ENCODE measurements at places on chromosomes 11 and 22. TPM values are rescaled to one million over a fixed set of nuclear protein-coding genes. Genes with fewer than 3 reads are reported as not detected.

Gene C11orf21
- total RNA-seq: 0.16 TPM

Gene GNAZ
- 2.9 TPM for total RNA-seq

Gene SLC22A8
- not detected for total RNA-seq

Gene GGT1
- total RNA-seq: 1.9 TPM

Gene CATSPERZ
- not detected for total RNA-seq

Gene OMP
- not detected for total RNA-seq

Gene RAG2
- not detected for total RNA-seq

Gene NXF1
- 97.5 TPM for total RNA-seq

Gene PGA5
- total RNA-seq: not detected

DNA sequence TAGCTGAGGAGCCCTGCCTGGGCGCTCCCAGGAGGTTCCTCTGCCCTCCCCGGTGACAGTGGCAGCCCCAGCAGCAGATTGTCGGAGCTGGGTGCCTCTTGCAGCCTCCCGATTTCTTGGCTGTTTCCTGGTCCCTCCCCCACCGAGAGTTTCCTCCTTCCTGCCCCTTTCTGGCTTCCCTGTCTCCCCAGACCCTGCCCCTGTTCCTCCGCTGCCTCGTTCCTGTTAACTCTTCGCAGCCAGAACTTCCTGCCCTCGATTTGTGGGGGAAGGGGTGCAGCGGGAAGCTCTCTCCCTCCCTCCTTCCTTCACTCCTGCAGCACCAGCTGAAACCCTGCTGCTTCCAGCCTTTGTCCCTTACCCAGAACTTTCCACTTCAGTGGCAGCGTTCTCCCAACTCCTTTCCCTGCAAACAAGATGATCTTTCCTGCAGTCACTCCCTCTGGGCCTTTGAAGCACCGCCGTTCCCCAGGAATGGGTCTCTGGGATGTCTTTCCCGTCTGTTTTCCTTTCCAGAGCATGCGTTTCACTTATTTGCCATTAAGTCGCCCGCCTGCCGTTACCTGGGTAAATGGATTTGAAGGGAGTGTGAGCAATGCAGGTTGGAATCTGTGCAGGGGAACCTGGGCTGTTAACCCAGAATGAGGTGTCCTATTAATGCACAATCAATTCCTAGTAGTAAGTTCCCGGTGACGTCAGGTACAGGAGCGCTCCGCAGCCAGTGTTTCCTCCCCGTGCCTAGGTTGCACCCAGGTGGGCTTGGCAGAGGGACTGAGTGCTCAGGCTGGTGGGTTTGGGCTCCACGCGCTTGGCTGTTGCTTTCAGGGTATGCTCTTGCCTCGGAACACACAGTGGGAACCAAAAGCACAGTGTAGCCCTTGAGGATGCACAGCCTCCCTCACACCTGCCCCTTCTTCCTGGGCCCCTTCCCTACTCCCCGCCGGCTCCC is 4.3 kb downstream of the GRK2 start:
- no peaks in the 10 kb centered on the region for H3K36me3 ChIP-seq
- peak overlapping the region; percentile 49 for H3K4me3 ChIP-seq
- no peak for DNase-seq
- H3K27me3 ChIP-seq: no peaks in the 10 kb centered on the region
- peaks cover 65% of the 10 kb centered on the region for H3K4me1 ChIP-seq

DNA sequence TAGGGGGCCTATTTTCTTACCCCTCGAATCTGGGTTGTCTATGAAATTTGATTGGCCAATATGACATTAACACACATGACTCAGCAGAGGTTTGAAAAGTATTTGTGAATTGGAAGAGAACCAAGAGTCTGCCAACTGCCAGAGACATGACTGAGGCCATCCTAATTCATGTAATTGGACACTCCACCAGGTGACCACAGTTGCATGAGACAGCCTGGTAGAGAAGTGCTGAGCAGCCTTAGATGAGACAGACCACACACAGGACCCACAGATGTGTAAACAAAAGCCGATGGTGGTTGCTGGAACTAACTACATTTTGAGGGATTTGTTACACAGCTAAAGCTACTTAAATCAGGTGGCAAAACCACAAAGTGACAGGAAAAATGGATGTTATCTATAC is 855 bp upstream of the MS4A5 start:
- H3K4me3 ChIP-seq: no peak overlapping the region
- H3K36me3 ChIP-seq: no peaks in the 10 kb centered on the region
- H3K27ac ChIP-seq: no peak overlapping the region

DNA sequence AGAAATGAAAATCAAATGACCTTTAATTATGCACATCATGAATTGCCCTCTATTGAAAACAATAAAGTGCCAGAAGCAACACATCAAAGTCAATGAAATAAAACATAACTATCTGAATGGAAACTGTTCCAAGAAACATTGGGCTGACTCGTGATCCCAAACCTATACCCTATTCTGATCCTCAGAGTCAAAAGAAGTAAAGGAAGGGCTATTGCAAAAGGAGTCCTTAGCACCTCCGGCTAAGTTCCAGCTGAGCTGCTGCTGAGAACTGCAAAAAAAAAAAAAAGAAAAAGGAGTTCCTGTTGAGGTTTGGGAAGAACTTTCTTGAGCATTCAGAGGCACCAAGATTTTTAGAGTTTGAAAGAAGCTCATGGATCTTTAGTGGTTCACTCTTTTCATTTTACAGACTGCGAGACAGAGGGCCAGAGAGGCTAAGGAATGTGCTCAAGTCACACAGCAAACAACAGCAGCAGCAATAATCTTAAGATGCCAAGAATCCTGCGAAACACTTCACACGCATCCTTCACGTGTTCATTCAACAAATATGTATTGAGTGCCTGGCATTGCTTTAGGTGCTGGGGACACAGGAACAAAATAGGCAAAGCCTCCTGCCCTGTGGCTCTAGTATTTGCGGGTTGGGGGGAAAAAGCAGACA is 841 bp upstream of the TMPRSS13 start:
- H3K4me3 ChIP-seq: no peak overlapping the region
- no peak overlapping the region for H3K27ac ChIP-seq
- no peaks in the 10 kb centered on the region for H3K4me1 ChIP-seq
- H3K36me3 ChIP-seq: no peaks in the 10 kb centered on the region
- H3K27me3 ChIP-seq: peaks cover 32% of the 10 kb centered on the region

- no peak for DNase-seq
- H3K4me1 ChIP-seq: no peaks in the 10 kb centered on the region
- H3K27ac ChIP-seq: no peak overlapping the region
- no peak overlapping the region for H3K4me3 ChIP-seq
- H3K36me3 ChIP-seq: no peaks in the 10 kb centered on the region
- H3K27me3 ChIP-seq: peaks cover 59% of the 10 kb centered on the region
These were observed 122.9 kb upstream of the HSD17B12 start for GRCh38 chr11:43557553-43558110.

GRCh38 chr11:47672283-47672730 is 29.9 kb upstream of the MTCH2 start:
- no peaks in the 10 kb centered on the region for H3K27me3 ChIP-seq
- H3K4me3 ChIP-seq: no peak overlapping the region
- DNase-seq: no peak
- H3K27ac ChIP-seq: no peak overlapping the region
- peaks cover 2% of the 10 kb centered on the region for H3K4me1 ChIP-seq

DNA sequence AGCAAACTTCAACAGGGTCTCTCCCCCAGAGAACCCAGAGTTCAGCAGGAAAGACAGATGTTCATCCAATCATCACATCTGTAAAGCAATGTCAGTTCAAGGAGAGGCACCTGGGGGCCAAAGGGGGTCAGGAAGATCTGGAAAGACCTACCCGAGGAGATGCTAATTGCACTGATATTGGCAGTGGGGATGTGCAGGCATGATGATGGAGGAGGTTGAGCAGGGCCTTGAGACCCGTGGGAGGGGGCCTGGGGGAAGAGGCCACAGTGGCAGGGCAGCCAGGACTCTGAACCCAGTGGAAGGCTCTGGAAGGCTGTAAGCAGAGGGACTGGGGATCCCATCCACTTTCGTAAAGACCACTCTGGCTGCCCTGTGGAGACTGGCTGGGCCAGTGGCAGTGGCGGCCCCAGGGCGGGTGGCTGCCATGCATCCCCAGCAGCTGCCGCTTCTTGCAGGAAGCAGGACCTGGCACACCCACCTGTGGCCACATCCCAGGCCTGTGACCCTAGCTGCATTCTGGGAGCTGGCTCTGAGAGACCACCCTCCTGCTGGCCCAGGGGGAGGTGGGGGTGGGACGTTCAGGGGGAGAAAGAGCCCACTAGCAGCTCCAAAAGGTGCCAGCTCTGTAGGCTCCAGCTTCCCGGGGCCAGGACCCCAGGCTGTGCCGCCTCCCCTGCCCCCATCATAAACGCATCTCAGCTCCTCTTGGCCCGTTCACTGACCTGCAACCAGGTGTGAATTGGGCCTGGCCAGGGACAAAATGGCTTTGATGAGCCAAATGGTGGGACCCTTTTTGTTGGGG is 59.9 kb upstream of the FGF3 start:
- no peak overlapping the region for H3K4me3 ChIP-seq
- peaks cover 12% of the 10 kb centered on the region for H3K27me3 ChIP-seq
- H3K36me3 ChIP-seq: no peaks in the 10 kb centered on the region
- H3K4me1 ChIP-seq: no peaks in the 10 kb centered on the region
- DNase-seq: no peak

GRCh38 chr11:128892866-128893565 is 1.9 kb downstream of the KCNJ5 start:
- peaks cover 4% of the 10 kb centered on the region for H3K4me1 ChIP-seq
- no peak for DNase-seq
- H3K27ac ChIP-seq: no peak overlapping the region
- H3K27me3 ChIP-seq: peaks cover 29% of the 10 kb centered on the region
- no peaks in the 10 kb centered on the region for H3K36me3 ChIP-seq
- no peak overlapping the region for H3K4me3 ChIP-seq

GRCh38 chr22:37330200-37331033 is 48.1 kb downstream of the CYTH4 start:
- H3K27ac ChIP-seq: no peak overlapping the region
- H3K4me3 ChIP-seq: no peak overlapping the region
- peaks cover 31% of the 10 kb centered on the region for H3K4me1 ChIP-seq
- no peak for DNase-seq
- H3K27me3 ChIP-seq: peaks cover 28% of the 10 kb centered on the region

DNA sequence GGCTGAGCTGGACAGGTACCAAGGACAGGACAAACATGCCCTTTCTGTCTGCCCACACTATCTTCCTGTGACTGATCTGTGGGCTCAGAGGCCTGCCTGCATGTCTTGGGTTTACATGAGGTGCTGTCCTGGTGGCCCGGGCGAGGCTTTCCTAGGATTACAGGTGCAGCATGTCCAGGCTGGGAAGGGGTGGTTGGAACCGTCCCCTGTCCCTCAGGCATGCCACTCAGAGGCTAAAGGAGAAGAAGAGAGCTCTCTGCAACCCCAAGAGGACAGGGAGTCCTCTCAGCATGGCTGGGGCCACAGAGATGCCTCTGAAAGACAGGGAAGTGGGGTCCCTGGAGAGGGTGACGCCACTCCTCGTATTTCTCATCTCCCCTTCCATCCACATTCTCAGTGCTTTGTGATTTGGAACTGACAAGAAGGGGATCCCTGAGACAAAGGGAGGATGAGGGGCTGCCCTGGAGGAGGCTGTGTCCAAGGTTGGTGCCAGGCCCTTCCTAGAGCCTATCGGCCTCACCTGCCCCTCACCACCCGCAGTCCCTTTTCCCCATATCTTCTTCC is 64.6 kb upstream of the LMO1 start:
- peaks cover 26% of the 10 kb centered on the region for H3K4me1 ChIP-seq
- H3K27ac ChIP-seq: no peak overlapping the region
- peaks cover 7% of the 10 kb centered on the region for H3K27me3 ChIP-seq

GRCh38 chr11:98564881-98565280 is 455.9 kb upstream of the CNTN5 start:
- H3K27me3 ChIP-seq: no peaks in the 10 kb centered on the region
- no peak for DNase-seq
- H3K36me3 ChIP-seq: no peaks in the 10 kb centered on the region
- no peaks in the 10 kb centered on the region for H3K4me1 ChIP-seq
- H3K4me3 ChIP-seq: no peak overlapping the region

DNA sequence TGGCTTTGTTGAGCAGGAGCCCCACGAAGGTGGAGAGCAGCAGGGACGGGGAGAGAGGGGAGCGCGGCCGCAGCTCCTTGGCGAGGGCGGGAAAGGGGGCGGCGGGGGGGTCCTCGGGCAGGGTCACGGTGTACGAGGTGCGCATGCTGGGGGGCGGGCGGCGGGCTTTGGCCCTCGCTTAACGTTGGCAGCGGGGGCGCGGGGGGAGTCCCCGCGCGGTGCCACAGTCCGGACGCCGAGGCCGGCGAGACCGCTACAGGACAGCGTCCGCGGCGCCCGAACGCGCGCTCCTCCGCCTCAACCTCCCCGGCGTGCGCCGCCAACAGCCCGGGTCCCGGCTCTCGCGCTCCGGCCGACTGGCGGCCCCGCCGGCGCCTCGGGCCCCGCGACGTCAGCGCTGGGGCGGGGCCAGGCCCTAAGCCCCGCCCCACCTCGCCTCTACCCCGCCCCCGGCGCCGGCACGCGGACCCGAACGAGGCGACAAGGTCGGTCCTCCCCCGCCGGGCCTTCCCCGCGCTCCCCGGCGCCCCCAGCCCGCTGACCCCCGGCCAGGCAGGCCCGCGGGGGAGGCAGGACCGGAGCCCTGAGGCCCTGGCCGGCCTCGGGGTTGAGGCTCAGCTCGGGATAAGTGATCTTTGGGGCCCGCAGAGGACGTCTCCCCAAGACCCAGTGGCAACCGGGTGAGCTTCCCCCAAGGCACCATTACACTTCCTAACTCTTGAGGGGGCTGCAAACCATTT is 17.5 kb downstream of the USP2 start:
- peak overlapping the region; percentile 65 for H3K4me3 ChIP-seq
- H3K27ac ChIP-seq: no peak overlapping the region
- DNase-seq: no peak
- peaks cover 25% of the 10 kb centered on the region for H3K27me3 ChIP-seq
- no peaks in the 10 kb centered on the region for H3K36me3 ChIP-seq

DNA sequence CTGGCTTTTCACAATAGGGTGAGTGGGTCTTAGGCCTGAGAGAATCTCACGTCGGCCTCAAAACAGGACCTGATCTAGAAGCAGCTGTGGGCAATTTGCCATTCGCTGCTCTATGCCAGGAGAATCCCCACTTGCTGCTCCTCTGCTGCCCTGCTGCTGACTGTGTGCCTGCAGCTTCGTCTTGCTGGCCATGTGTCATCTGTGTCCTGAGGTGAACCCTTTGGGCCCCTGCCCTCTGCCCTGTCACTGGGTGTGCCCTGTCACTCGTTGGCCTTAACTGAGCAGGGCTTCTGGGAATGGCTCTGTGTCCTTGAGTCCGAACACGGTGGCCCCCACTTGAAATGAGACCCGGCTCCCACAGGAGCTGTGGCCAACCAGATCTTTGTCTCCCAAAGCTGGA is 6.2 kb downstream of the NAA40 start:
- H3K4me1 ChIP-seq: peaks cover 22% of the 10 kb centered on the region
- no peaks in the 10 kb centered on the region for H3K27me3 ChIP-seq
- no peak for DNase-seq
- H3K36me3 ChIP-seq: no peaks in the 10 kb centered on the region
- H3K4me3 ChIP-seq: no peak overlapping the region

DNA sequence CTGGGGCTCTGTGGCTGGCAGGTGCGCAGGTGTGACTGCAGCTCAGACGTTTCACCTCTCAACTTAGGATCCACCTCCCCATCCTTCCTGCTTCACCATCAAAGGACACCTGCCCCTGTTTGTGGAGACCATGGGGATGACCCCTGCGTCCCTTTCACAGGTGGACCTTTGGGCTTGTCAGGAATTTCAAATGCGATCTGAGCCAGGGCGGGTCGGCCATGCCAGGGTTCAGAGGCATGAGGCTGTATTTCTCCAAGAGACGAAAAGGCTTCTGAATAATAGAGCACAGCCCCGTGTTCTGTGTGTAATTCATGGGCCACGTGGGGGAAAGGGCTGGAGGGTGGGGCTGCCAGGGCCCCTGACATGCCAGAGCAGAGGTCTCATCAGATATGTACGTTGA is 668.0 kb downstream of the BRD1 start:
- no peaks in the 10 kb centered on the region for H3K27me3 ChIP-seq
- DNase-seq: no peak
- no peak overlapping the region for H3K4me3 ChIP-seq
- no peaks in the 10 kb centered on the region for H3K36me3 ChIP-seq

Measured in osteocyte (in vitro differentiated cells).